ENCODE measurements at places on chromosomes 2 and 18. TPM values are rescaled to one million over a fixed set of nuclear protein-coding genes. Genes with fewer than 3 reads are reported as not detected.

- H3K4me1 ChIP-seq = no peaks in the 10 kb centered on the region
- H3K4me3 ChIP-seq = no peak overlapping the region
- H3K27me3 ChIP-seq = peaks cover 14% of the 10 kb centered on the region
- H3K27ac ChIP-seq = no peak overlapping the region
- no peak for DNase-seq
- no peaks in the 10 kb centered on the region for H3K36me3 ChIP-seq
These were observed 150.0 kb upstream of the ALKAL2 start for GRCh38 chr2:437756-438393.

The RAX gene
- total RNA-seq = not detected

GRCh38 chr2:64989982-64990614, 899 bp downstream of the SLC1A4 start:
- H3K27me3 ChIP-seq = no peaks in the 10 kb centered on the region
- peak overlapping the region; percentile 94 for H3K27ac ChIP-seq
- H3K4me3 ChIP-seq = peak overlapping the region; percentile 95
- H3K36me3 ChIP-seq = no peaks in the 10 kb centered on the region

DNA sequence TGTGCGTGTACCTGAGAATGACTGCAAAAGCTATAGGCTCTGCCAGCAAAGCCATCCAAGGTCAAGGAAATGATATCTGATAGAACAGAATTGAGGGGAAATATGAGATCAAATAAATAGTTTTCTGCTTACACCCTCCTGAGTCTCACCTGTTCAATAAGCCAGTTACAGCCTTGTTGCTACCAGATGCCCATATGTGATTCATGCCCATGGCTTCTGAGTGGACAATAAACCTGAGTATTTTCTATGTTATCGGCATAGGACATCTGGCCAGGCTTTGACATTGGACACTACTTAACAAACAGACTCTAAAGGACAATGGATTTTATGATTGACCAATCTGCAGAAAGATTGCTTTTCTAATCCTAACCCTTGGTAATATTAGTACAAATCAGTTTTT, 297.9 kb downstream of the LRATD1 start:
- no peaks in the 10 kb centered on the region for H3K36me3 ChIP-seq
- H3K4me1 ChIP-seq = no peaks in the 10 kb centered on the region
- DNase-seq = no peak
- H3K4me3 ChIP-seq = no peak overlapping the region

The LHCGR gene
- not detected for total RNA-seq

DNA sequence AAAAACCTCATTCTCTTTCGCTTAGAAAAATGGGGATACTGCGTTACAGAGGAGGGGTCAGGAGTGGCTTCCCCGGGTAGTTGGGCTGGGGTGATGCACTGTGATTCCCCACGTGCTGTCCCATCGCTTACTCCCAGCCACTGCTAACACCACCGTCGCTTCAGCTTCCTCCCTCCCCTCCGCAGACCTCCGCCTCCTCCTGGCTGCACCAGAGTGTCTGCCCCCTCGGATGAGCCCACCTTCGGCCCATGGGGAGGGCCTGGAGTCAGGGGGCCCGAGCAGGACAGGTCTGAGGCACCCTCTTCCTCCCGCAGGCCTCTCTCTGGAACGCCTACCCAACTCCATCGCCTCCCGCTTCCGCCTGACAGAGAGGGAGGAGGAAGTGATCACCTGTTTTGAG, 59.1 kb upstream of the MCFD2 start:
- H3K27ac ChIP-seq = no peak overlapping the region
- H3K27me3 ChIP-seq = no peaks in the 10 kb centered on the region
- DNase-seq = no peak
- H3K4me1 ChIP-seq = no peaks in the 10 kb centered on the region
- no peak overlapping the region for H3K4me3 ChIP-seq
